ENCODE measurements at places on chromosomes 5 and 9.

DNA sequence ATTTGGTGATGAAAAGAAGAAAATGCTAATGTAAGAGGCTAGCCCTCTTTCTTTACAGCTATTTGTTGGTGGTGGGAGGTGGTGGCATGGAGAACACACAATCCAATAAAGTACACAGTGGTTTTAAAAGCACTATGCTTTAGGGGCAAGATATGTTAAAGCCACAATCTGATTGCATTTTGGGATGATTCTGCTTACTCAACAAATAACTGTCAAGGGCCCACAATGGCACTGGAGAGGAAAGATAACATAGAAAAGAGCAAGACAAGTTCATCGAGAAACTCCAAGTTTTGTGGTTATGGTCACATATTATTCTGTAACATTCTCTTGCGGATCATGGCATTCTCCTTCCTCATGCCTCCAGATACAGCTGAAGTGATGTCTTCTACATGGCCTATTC lies 38.8 kb downstream of the OTP start:
- DNase-seq = no peak

- DNase-seq = no peak
Measured at GRCh38 chr9:13128266-13128860, 151.1 kb downstream of the MPDZ start.

- no peak for DNase-seq
Measured at GRCh38 chr5:90803876-90804275, 245.3 kb downstream of the ADGRV1 start.

DNA sequence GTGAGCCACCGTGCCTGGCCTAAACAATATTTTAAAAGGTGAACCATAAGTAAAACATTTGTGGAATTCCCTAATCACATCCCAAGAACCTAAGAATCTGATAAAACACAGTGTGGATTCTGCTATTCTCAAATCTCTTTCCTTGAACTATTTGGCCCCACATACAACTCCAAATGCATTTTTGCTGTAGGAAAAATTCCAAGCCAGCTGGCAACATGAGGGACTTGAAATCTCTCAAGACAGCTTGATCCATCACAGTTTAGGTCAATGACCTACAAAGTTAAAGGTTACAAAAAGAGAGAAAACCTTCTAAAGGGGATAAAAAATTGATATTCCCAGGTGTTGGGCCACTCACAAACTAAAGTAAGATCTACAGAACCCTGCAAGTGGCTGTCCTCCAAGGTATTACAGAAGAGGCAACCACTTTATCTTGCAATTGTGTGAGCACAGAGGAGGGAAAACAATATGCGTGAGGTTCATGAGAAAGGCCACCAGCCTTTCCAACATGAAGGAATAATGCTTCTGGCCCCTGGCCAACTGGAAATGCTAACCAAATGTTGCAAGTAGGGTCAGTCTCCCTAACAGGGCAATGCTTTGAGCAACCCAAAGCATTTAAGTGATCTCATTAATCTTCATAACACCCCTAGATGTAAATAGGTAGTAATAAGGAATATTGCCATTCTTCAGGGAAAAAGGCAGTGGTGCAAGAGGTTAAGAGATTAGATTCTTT lies 221.4 kb downstream of the SEMA5A start:
- DNase-seq = no peak

DNA sequence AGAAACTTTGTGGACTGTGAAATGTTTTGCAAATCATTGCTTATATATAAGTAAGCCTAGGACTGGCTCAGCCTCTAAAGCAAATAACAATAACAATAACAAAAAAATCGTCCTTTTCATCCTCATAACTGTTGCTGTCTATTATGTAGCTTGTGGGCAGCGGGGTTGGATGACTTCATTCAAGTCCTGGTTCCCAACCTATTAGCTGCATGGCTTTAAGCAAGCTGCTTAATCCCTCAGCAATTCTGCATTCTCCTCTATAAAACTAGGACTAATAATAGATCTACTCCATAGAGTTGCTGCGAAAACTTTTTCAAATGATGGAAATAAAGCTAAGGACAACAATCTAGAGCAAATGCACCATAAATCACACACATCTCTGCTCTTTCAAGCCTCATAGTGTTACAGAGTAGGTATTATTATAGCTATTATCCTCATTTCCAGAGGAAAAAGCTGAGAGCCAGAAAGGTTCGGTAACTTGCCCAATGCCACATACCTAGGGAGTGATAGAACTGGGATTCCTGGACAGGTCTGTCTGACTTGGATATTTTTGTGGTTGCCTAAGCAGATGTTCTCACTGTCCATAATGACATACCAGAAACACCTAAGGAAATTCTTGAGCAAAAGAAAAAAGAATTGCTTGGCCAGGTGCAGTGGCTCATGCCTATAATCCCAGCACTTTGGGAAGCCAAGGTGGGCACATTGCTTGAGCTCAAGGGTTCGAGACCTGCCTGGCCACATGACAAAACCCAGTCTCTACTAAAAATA lies 98.8 kb upstream of the ADRA1B start:
- DNase-seq = no peak

DNA sequence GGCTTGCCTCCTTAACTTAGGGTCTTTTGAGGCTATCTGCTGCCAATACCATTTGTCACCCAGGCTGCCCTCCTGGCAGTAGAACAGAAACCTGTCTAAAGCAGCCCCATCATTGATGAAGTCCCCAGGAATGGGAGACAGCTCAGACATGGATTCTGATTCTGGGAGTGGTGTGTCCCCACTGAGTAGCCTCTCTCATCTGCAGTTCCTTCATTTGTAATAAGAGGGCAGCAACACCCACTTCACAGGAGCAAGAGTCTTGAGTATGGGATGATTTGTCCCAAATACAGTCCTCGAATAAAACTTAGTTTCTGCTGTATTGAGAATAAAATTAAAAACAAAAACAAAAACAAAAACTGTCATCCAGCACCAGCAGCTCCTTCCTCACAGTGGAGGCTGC lies 167.6 kb downstream of the ASTN2 start:
- DNase-seq = no peak

GRCh38 chr9:70060883-70061507 lies 17.3 kb downstream of the MAMDC2 start:
- DNase-seq = no peak

- DNase-seq = no peak
Measured at GRCh38 chr5:6480133-6481051, 31.7 kb downstream of the UBE2QL1 start.

Data from esophagus squamous epithelium (tissue), 5 donors.